ENCODE measurements at places on chromosomes 16 and 17.

- DNase-seq: no peak
These were observed 9.1 kb downstream of the ATP6V0D1 start for GRCh38 chr16:67471758-67472384.

DNA sequence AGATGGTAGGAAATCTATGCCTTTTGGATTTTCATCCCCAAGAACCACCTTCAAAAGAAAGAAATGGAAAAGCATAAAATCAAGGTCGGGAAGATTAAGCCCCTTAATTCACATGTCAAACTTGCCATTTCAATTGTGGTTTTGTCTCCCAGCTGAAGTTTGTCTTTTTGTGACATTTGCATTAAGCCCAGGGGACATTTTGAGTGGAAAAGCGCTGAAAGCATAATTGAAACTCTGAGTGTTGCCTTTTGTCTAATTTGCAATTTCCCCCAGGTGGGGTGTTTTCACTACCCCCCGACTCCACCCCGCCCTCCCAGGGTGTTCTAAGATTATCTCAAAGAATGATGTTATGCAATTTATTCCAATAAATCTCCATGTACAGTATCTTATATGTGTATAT is 396.2 kb downstream of the CDH13 start:
- no peak for DNase-seq

GRCh38 chr17:49362723-49363117 is 670 bp upstream of the ZNF652 start:
- no peak for DNase-seq

- no peak for DNase-seq
These were observed 5.2 kb upstream of the FOXJ1 start for GRCh38 chr17:76146053-76146851.

GRCh38 chr17:51238255-51238887 is 21.5 kb downstream of the MBTD1 start:
- DNase-seq: no peak

GRCh38 chr16:57815987-57816745 is 13.9 kb upstream of the KIFC3 start:
- DNase-seq: peak; percentile 100

DNA sequence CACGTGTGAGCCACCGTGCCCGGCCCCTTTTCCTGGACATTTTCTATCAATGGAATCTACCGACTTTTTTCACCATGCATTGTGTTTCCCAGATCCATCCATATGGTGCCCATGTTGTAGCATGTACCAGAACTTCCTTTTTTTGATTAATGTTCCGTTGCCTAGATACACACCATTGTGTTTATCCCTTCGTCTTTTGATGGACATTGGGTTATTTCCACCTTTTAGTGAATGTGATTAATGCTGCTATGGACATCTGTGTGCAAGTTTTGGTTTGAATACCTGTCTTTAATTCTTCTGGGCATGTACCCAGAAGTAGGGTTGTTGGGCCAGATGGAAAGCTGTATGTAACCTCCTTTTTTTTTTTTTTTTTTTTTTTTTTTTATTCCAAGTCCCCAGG is 79.8 kb downstream of the NT5M start:
- no peak for DNase-seq

GRCh38 chr17:40072040-40072734 is 9.4 kb downstream of the THRA start:
- no peak for DNase-seq

- DNase-seq: peak; percentile 69
These were observed 27.2 kb downstream of the ABCC3 start for GRCh38 chr17:50661795-50662391.

GRCh38 chr16:84283314-84284153 is 11.1 kb upstream of the WFDC1 start:
- no peak for DNase-seq

DNA sequence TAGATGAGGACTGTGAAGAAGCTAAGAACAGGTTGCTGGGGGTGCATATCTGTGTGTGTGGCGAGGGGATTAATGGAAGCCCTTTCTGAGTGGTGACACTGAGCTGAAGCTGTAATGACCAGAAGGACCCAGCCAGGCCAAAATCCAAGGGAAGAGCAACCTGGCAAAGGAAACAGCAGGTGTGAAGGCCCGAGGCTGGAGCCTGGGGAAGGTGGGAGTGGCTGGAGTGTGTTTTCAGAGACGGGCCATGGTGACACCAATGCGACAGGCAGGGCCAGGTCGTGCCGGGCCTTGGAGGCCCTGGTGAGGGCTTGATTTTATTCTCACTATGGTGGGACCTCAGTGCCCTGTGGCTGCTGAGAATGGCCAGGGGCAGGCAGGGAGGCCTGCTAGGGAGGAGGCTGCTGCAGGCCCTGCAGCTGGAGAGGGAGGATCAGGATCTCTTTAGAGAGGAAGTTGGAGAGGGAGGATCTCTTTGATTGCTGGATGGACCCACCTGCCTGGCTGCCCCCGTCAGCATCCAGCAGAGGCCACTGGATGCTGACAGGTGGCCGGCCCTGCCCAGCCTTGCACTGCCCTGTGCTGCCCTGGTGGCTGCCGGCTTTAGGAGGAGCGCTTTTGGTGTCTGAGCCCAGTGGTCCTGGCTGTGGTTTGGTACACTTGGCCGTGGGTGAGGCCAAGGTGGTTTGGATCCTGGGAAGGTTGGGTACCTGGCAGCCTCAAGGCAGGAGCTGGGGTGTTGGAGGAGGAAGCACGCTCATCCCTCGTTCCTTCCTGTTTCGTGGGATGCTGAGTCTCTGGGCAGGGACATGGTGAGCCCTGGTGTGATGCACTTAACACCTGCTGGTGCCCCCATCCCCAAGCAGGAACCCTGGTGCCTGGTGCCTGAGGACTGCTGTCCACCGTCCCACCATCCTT is 188.3 kb downstream of the SEC14L1 start:
- no peak for DNase-seq

- no peak for DNase-seq
These were observed 2.4 kb downstream of the NATD1 start for GRCh38 chr17:21250854-21251253.

DNA sequence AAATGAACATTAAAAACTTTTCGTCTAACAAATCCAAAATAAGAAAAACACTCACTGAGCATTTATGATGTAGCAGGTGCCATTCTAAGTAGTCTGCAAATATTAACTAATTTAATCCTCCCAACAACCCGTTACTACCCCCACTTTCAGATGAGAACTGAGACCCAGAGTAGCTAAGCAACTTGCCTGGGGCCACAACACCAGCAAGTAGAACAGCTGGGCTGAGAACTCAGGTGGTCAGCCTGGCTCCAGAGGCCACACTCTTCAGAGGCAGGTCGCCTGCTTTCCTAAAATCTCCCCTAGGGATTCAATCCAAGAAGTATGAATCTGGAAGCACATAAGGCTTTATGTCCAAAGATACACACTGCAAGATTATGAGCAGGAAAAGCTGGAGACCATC is 6.2 kb downstream of the MBTPS1 start:
- no peak for DNase-seq

DNA sequence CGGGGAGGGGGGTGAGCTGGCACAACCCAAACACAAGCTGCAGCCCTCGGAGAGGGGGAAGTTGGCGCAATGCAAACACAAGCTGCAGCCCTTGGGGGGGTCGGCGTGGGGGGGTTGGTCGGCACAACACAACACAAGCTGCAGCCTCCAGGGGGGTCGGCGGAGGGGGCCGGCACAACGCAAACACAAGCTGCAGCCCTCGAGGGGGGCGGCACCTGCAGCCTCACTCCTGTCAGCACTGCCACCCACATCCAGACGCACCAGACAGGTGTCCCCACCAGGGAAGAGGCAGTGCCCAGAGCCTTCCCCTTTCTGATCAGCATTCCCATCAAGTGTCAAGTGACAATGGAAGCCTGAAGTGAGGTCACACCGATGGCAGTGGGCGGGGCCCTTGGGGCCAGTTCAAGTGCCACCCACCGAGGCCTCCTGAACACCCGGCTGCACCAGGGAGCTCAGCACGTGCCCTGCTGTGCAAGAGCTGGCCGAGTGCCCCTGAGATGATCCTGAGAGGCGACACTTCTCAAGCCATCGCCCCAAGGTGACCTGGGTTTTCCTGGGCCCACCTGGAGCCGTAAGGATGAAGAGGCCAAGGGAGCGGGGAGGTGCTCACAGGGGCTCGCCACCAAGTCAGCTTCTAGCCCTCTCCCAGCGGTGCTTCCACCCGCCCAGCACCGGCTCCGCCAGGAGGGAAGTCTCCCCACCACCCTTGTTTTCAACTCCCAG is 59.3 kb downstream of the KLHDC4 start:
- no peak for DNase-seq

DNA sequence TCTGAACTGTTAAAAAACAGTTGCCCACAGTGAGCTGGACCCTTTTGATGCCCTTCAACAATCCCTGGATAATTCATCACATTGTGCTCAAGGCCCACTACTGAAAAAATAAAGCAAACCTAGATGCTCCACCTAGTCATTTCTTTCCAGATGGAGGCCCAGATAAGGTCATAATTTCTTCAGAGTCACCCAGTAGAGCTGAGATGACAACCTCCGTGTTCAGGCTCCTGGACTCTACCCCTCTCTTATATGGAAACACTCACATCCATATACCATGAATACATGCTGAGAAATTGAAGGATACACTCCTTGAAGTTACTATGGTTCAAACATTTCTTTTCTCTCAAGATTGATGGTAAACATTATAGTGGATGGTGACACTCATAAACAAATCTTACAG is 2.7 kb upstream of the ABCA3 start:
- DNase-seq: no peak

DNA sequence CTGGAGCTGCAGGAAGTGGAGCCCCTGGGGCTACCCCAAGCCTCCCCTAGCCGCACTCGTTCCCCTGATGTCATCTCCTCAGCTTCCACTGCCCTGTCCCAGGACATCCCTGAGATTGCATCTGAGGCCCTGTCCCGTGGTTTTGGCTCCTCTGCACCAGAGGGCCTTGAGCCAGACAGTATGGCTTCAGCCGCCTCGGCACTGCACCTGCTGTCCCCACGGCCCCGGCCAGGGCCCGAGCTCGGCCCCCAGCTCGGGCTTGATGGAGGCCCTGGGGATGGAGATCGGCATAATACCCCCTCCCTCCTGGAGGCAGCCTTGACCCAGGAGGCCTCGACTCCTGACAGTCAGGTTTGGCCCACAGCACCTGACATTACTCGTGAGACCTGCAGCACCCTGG is 4.1 kb upstream of the NRN1L start:
- no peak for DNase-seq

GRCh38 chr16:14509055-14509454 is 121.0 kb downstream of the PARN start:
- DNase-seq: peak; percentile 83

GRCh38 chr16:88716601-88717001 is 10.3 kb downstream of the CTU2 start:
- no peak for DNase-seq

DNA sequence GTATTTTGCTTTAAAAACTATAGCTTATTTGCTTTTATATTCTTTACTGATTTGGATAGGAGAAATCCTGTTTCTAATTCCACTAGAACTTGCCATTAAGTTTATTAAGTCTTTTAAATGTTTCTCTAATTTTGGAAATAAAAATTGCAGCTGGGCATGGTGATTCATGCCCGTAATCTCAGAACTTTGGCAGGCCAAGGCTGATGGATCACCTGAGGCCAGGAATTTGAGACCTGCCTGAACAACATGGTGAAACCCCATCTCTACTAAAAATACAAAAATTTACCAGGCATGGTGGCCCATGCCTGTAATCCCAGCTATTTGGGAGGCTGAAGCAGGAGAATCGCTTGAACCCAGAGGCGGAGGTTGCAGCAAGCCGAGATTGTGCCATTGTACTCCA is 30.7 kb downstream of the DNAH17 start:
- DNase-seq: no peak

DNA sequence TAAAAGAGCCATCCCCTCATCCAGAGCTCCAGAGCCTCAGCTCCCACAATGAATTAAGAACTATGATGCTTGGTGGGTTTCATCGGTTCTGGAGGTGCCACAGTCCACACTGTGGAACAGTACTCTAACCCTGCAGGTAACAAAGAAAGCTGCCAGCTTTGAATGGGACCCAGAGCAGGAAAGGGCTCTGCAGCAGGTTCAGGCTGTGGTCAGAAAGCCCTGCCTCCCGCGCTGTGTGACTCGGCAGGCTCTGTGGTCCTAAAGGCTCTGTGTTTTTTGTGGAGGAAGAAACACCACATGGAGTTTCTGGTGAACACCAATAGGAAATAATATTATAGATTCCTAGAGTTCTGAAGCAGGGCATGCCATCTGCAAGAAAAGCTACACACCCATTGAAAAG is 32.5 kb downstream of the MRPS23 start:
- no peak for DNase-seq

DNA sequence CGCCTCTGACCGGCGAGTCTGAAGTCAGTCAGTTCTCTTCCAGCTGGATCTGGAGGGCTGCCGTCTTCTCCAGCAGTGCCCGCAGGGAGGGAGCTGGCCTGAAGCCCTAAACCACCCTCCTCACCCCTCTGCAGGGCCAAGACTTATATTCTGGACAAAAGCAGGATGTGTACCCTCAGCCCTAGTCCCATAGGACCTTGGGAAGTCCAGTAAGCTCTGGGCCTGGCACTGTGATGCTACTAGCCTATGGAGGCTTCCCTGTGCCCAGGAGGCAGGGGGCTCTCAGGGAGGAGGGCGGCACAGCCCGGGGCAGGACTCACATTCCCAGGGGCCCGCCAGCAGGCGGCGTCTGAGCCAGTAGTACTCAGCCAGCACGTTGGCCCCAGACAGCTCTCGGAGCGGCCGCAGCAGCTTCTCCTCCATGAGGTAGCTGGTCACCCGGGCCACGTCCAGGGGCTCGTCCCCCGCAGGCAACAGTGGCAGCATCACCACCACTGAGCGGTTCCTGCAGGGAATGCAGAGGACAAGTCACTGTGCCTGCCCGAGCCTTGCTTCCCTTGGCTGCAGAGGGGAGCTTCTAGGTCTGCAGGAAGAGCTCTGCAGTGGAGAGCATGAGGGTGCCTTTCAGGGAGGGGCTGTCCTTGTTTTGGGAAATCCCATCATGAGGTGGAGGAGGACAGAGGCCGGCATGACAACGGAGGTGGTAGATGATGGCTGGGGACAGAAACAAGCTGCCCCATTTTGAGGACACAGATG is 41.7 kb downstream of the RMI2 start:
- no peak for DNase-seq
